Hair follicle dermal papilla cell (primary cell): ENCODE measurements at places on chromosomes 3 and 15. TPM values are rescaled to one million over a fixed set of nuclear protein-coding genes. Genes with fewer than 3 reads are reported as not detected.

Gene CCR9
- total RNA-seq = not detected in 2 replicates

Gene GABRB3
- 0.85 and 2.8 TPM in 2 replicates for total RNA-seq

Gene FOXL2NB
- 10.4 and 11.8 TPM in 2 replicates for total RNA-seq

Gene AQP9
- 2.8 and 3.6 TPM in 2 replicates for total RNA-seq

Gene TRIM42
- total RNA-seq = not detected in 2 replicates

Gene PARP9
- total RNA-seq = 47.4 and 51.6 TPM in 2 replicates

Gene AGBL1
- not detected in 2 replicates for total RNA-seq

Gene CLDN18
- under 0.01 TPM in 1 of 2 replicates, not detected in the other for total RNA-seq

Gene CCR4
- not detected in 2 replicates for total RNA-seq

Gene PP2D1
- total RNA-seq = not detected in 2 replicates

Gene SERF2
- total RNA-seq = 274 and 621 TPM in 2 replicates

Gene SCN11A
- under 0.01 TPM in 2 replicates for total RNA-seq

Gene TRAT1
- not detected in 2 replicates for total RNA-seq

Gene IL17RD
- 3.8 and 4.4 TPM in 2 replicates for total RNA-seq

Gene MAP6D1
- 2.1 and 2.8 TPM in 2 replicates for total RNA-seq

Gene SMCO1
- total RNA-seq = 0.16 TPM in 1 of 2 replicates, not detected in the other

Gene C3orf52
- 1.3 and 2.7 TPM in 2 replicates for total RNA-seq

Gene SPTBN5
- total RNA-seq = 0.73 and 0.97 TPM in 2 replicates

Gene SCG3
- total RNA-seq = not detected in 2 replicates

Gene NRROS
- total RNA-seq = 0.12 and 0.16 TPM in 2 replicates

Gene ANKRD34C
- total RNA-seq = not detected in 2 replicates

Gene STRIT1
- total RNA-seq = not detected in 2 replicates

Gene GANC
- total RNA-seq = 33.4 and 38.7 TPM in 2 replicates

Gene BHLHE40
- 65.8 and 71.2 TPM in 2 replicates for total RNA-seq

Gene IMPG2
- 0.65 and 0.73 TPM in 2 replicates for total RNA-seq

Gene GOLGA6L7
- not detected in 2 replicates for total RNA-seq

Gene VWA5B2
- not detected in 2 replicates for total RNA-seq
